ENCODE measurements at places on chromosomes 7 and 10.

GRCh38 chr7:108605559-108606201 is 36.0 kb downstream of the DNAJB9 start:
- DNase-seq: no peak

DNA sequence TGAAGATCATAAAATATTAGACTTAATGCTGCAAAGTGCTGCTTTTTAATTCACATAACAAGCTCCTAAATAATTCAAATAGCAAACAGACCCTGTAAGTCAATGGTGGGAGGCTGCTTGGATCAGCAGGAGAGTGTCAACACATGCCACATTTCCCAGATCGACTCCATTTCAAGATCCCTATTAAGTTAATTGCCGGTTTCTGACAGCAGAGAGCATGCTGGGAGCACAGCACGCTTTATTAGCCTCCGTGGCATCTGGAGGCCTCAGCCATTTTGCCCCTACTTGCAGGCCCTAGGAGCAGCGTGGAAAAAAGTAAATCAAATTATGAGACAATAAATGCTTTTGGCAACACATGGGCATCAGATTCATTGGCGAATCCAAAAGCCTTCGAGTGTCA is 201.0 kb downstream of the EMX2 start:
- DNase-seq: peak; percentile 68

DNA sequence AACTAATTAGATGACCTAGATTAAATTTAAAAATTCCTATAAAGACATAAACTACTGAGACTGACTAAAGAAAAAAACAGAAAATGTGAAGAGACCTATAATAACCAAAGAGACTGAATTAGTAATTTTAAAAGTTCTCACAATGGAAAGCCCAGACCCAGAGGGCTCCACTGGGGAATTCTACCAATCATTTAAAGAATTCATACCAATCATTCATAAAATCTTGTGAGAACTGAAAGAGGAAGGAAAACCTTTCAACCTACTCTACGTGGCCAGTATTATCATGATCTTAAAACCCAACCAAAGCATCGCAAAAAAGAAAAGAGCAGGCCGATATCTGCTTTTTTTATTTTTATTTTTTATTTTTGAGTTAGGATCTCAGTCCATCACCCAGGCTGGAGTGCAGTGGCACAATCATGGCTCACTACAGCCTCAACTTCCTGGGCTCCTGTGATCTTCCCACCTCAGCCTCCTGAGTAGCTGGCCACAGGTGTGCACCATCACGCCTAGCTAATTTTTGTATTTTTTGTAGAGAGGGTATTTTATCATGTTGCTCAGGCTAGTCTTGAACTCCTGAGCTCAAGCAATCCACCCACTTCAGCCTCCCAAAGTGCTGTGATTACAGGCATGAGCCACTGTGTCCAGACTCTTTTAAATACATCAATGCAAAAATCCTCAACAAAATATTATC is 48.6 kb downstream of the DGKI start:
- DNase-seq: no peak

DNA sequence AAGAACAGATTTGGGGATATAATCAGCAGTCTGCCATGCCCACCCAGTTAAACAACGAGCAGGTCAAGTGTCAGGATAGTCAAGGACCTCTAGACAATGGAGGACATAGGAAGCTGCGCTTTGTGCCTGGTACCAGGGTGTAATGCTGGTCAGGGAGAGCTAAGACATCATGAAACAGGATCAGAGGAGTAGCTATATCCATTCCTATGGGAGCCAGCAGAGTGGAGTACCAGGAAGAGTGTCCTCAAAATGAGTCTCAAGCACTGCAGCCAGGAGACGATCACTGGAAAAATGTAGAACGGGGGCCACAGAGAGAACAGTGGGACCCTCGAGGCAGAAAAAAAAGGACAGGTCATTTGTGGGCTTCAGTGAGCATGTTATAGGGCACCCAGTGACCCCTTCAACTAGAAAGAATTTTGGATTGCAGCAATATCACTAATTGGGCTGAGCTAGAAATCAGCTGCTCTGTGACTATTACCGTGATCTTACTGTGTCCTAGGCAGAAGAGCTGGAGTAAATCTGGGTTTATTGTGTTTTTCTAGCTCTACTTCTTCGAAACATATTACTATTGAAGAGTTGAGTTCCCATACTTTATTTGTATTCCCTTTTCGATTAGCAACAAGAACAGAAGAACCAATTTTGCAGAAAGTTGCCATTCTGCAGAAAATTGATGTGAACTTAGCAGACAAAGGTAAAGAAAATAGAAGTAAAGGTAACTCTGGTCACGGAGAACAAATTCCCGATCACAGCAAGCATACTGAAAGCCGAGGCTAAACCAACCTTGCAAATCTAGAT is 319.6 kb downstream of the AHR start:
- no peak for DNase-seq

DNA sequence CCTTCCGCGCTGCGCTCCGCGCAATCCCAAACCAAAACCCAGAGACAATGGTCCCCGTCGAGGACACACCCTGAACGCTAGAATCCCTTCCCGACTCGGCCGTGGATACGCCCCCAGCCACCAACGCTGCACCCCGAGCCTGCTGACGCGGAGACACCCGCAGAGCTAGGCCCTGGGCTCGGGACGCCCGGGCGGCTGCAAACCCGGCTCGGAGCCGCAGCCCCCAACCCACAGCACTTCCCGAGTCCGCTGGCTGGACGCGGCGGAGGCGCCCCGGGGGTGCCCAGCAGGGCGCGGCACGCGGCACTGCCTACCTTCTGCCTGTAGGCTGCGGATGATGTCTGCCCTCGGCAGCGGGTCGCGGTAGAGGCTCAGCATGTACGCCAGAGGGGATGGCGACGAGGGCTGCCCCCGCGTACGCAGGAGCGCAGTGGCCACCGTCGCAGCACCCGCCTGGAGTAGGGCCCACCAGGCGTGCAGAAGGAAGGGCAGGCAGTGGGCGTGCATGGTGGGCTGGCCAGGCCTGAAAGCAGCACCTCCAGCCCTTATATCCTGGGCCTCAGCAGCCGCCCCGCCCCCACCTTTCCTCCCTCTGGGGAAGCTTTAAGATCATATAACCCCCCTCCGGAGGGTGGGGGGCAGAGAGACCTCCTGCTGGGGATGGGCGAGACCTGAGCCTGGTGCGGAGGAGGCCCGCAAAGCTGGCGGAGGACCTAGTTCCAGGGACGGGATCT is at the start of gene NODAL:
NODAL (minus strand) TSS at position 521 of the 734 bp plus-strand sequence; CDS start at position 507, 14 bp downstream.
- no peak for DNase-seq

GRCh38 chr10:1280466-1281404 is 224.6 kb downstream of the WDR37 start:
- DNase-seq: no peak

DNA sequence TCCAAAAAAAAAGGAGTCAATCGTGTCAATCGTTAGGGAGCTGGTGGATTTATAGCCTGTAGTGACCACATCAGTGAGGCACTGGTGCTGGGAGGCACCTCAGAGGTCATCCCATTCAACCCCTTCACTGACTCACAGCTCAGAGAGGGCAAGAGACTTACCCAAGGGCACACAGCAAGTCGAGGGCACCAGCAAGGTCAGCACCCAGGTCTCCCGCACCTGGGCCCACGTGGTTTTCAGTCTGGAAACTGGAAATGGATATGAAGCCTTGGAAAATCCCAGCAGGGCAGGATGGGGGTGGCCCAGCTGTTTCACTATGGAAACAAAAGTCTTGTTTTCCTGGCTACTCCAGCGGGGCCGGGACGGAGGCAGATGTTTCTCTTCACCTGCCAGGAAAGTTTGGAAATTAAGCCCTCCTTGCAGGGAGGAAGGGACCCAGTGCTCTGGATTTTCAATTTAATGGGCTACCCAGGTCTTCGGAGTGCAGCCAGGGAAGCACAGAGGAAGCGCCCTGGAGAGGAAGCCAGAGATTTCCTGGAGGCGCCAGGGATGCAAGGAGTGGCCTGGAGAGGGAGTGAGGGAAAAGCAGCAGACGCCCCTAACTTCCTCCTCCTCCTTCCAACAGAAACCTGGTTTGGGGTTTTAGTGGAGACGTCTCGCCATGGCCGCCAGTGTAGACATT is 157.2 kb upstream of the TNRC18 start:
- no peak for DNase-seq

GRCh38 chr7:23196306-23196705 is 14.5 kb downstream of the NUP42 start:
- DNase-seq: no peak

GRCh38 chr7:129366-130221 is 62.8 kb upstream of the FAM20C start:
- DNase-seq: peak; percentile 24

GRCh38 chr7:1176891-1177373 is 16.9 kb upstream of the ZFAND2A start:
- peak; percentile 63 for DNase-seq

DNA sequence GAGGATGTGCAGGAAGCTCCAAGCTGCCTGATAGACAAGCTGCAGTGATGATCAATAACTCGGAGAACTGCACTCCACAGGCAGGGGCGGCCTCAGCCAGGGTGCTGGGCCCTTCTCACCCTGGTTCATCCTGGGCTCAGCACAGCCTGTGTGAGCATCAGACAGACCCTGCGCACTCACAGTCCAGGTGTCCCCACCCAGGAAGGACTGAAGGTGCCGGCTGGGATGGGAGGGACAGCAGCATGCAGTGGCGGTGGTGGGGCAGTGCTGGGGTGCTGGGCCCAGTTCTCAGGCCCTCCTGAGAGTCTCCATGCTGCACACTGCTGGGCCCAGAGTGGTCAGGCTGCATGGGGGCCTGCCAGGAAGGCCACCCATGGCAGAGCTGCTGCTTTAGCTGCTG is 74.1 kb downstream of the ITIH5 start:
- DNase-seq: no peak

DNA sequence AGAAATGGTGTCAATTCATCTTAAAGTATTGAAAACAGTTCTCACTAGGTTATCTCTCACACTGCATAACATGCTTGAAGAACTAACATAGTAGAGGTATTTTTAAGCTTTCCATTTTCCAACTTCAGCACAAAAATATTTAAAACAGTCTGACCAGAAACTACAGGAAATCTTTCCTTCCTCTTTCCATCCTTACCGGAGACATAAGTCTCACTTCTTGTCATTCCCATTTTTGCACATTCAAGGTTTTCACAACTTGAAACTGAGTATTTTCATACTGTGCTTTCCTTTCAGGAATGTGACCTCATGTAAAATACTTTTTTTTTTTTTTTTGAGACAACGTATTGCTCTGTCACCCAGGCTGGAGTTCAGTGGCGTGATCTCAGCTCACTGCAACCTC is 45.2 kb downstream of the ARHGAP12 start:
- DNase-seq: no peak

- no peak for DNase-seq
Observed at GRCh38 chr7:157613575-157614322, 276.9 kb downstream of the DNAJB6 start.

DNA sequence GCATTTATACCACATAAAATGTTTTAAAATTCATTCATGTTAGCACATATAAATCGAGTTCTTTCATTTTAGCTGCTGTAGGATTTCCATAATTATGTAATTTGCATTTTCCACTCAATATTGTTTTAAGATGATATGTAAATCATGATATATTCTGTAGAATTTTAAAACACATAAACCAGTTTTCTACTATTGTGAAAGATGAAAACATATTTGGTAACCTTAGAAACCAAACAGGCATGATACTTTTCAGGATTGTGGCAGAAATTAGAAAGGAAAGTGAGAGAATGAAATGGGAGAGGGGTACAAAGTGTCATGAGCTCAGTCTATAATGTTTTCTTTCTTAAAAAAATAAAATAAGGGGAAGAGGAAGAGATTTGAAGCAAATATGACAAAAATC is 269.3 kb downstream of the PPP1R3A start:
- DNase-seq: no peak

DNA sequence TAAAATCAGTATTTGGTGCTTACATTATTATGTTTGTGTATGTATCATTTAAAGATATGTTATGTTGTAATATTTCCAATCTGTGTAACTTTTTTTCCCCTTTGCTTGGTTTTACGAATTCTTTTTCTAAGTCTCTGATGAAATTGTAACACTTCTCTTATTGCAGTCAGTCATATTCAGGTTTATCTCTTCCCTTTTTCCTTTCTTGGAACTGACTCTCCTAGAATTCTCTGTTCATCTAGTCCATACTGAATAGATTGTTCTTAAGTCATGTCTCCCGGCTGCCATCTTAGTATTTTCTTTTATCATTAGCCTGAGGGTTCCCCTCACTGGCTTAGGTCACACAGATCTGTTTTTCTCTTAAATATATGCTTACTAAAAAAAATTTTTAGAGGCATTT is 44.6 kb downstream of the PHTF2 start:
- no peak for DNase-seq

DNA sequence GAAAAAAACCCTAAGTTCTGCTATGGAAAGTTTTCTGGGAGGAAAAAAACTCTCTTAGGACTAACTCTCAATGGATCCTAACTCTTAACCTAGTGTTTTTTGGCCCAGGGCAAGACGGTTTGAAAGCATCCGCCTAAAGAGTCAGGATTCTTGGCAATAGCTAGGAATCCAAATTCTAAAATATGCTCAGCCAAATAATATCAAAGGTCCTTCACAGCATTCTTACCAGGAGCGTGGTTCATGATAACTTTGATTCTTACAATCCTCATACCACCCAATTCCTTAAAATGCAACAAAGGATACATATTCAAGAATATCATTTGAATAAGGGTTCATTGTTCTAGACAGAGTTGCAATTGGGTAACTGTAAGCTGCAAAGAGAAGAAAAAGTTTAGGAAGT is 21.3 kb downstream of the CPA1 start:
- DNase-seq: no peak

- DNase-seq: no peak
Observed at GRCh38 chr7:139683137-139683921, 94.5 kb downstream of the HIPK2 start.

GRCh38 chr7:122972056-122972455 is 23.4 kb downstream of the TAS2R16 start:
- DNase-seq: no peak

DNA sequence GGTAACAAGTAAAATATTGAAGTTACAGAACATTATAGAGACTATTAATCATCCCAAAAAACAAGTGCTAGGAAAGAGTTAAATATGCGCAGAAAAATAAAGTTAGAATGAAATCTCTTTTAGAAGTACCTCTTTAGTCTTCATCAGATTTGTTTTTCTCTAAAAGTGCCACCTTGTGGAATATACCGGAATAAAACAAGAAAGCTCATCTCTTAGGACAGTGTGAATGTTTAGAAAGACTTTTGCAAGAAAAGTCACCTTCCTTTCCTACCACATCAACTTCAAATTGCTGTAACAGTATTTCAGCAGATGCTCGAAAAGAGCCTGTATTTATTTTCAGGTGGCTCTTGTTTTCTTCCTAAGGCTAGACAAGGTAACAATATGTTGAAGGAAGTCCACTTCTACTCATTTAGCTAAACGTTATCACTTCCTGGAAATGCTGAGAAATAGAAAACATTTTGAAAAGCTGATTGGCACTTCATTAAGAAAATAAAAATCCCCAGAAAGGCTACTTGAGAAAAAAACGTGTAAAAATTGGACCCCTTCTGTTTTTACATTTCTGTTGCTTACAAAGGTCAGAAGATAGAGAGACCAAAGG is 19.8 kb upstream of the FAM133B start:
- DNase-seq: peak; percentile 23

GRCh38 chr10:112490545-112490944 is 43.5 kb downstream of the VTI1A start:
- peak; percentile 33 for DNase-seq

DNA sequence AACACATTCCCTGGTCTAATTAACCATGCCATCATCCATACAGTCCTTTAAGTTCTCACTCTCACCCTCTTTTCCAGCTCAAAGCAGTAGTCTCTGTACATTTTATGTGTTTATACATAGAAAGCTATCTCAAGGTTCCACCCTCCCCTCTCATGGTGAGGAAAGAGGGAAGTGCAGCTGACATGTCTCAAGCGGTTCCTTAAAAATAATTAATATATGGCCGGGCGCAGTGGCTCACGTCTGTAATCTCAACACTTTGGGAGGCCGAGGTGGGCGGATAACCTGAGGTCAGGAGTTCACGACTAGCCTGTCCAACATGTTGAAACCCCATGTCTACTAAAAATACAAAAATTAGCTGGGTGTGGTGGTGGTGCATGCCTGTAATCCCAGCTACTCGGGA is 36.7 kb downstream of the ZC3HAV1 start:
- no peak for DNase-seq
